ENCODE measurements at places on chromosomes 3 and 15.

DNA sequence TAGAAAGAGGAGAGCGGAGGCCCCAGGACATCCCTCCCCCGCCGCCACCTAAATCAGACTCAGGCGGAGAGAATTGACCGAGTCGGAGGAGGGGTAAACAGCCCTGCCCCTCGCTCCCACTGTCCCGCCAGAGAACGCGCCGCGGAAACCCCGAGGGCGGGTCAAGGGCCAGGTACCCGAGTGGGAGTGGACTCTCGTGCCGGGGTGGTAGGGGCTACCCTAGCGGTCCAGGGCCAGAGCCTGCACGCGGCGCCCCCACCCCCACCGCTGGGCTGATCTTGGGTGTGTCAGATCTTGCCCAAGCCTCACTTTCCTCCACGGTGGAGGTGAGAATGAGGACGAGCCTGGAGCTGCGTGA lies 19.0 kb downstream of the SPATA12 start:
- no peak for DNase-seq

- no peak for DNase-seq
Measured at GRCh38 chr3:125512135-125512920, 7.7 kb downstream of the SNX4 start.

DNA sequence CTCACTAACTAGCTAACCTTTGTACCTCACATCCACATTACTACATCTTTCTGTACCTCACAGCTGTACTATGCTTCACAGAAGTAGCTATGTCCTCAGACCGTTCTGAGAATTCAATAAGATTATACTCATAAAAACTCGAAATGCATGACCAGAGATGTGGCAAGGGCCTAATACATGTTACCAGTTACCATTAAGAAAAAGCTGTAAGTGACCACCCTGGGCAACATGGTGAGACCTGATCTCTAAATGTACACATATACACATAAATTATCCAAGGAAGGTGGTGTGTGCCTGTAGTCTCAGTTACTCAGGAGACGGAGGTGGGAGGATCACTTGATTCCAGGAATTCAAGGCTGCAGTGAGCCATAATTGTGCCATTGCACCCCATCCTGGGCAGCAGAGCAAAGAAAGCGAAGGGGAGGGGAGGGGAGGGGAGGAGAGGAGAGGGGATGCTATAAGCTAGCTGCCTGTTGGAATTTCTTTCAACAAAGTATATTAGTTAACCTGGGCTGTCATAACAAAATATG lies 482.6 kb upstream of the ZNF717 start:
- DNase-seq, result no peak

DNA sequence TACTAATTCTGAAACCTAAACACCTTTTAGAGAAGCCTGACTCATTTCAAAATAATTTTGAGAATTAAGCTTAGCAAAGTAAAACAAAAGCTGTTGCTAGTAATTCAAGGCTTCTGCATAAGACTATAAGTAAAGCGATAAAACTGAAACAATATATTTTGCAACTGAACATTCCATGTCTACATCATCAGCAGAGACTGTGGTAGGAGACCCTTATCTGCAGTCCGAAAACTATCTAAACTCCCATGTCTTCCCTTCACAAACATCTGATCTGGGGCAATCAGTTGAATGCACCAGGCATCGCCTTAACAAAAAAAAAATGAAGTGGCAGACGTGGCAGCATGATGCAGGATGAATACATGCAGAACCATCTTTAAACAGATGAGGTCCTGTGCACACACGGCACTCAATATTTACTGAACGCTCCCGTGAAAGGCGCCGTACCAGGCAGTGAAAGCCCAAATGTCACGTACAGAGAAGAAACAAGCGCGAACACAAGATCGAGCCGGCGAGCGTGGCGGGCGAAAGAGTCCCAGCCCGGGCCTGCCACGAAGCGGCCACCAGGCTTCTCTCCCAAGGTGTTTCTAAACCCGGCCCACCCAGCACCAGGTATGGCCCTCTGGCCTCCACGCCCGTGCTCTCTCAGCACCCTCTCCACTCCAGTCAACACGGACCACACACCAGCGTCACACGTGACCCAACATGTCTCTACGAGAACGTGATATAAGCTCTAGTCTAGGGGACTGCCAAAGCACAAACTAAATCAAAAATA lies 63.0 kb downstream of the CHSY1 start:
- no peak for DNase-seq

DNA sequence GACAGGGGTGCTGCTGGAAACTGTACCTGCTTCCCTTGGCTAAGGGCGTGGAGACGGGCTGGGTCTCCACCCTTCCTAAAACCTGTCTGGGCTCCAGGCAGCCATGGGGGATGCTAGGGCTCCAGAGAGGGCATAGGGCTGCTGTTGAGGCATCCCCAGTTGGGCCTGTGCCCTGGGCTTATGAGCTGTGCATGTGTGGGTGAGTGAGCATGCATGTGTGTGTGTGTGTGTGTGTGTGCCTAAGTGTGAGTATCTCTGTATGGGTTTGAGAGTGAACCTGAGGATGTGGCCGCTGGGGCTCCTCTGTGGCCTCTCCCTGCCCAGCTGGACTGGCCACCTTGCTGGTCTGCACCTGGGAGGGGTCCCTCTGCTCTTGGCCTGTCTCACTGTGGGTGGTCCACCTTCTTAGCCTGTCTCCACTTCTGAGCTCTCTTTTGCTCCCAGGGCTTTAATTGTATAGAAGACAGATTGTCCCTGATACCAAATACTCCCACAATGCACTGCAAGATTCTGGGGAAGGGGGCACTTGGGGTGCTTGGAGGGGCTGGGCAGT lies 11.9 kb upstream of the TMEM115 start:
- DNase-seq, result no peak

DNA sequence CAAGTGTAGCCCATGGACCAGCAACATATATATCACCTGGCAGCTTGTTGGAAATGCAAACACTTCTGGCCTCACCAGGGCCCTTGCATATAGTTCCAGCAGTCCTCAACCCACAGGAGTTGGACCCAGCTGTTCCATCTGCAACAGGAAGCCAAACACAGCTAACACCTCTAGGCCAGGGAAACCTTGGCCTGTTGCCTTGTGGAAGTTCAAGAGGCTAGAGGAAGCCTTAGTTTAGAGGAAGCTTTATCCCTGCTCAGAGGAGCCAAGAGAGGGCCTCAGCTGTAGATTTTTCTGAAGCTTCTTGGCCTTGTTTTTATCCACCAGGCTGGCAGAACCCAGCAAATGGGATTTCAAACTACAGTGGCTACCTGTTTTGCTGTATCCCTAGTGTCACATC lies 11.4 kb downstream of the FHIT start:
- DNase-seq, result peak; percentile 29

GRCh38 chr15:25712961-25713355 lies 150.2 kb downstream of the ATP10A start:
- no peak for DNase-seq

- no peak for DNase-seq
Measured at GRCh38 chr3:136778865-136779264, 26.7 kb upstream of the STAG1 start.

GRCh38 chr3:50227390-50228183 lies 8.4 kb upstream of the GNAI2 start:
- DNase-seq, result peak; percentile 80

GRCh38 chr3:73656241-73656890 lies 31.6 kb upstream of the PDZRN3 start:
- DNase-seq, result no peak

GRCh38 chr3:141556034-141556433 lies 69.2 kb downstream of the RASA2 start:
- DNase-seq, result no peak

- peak; percentile 62 for DNase-seq
Measured at GRCh38 chr15:101440846-101441590, 48.5 kb downstream of the PCSK6 start.

GRCh38 chr3:105850593-105850992 lies 18.2 kb downstream of the CBLB start:
- no peak for DNase-seq

- no peak for DNase-seq
Measured at GRCh38 chr15:65752151-65752700, 39.9 kb downstream of the DENND4A start.

- no peak for DNase-seq
Measured at GRCh38 chr3:172839679-172840078, 89.2 kb downstream of the ECT2 start.

DNA sequence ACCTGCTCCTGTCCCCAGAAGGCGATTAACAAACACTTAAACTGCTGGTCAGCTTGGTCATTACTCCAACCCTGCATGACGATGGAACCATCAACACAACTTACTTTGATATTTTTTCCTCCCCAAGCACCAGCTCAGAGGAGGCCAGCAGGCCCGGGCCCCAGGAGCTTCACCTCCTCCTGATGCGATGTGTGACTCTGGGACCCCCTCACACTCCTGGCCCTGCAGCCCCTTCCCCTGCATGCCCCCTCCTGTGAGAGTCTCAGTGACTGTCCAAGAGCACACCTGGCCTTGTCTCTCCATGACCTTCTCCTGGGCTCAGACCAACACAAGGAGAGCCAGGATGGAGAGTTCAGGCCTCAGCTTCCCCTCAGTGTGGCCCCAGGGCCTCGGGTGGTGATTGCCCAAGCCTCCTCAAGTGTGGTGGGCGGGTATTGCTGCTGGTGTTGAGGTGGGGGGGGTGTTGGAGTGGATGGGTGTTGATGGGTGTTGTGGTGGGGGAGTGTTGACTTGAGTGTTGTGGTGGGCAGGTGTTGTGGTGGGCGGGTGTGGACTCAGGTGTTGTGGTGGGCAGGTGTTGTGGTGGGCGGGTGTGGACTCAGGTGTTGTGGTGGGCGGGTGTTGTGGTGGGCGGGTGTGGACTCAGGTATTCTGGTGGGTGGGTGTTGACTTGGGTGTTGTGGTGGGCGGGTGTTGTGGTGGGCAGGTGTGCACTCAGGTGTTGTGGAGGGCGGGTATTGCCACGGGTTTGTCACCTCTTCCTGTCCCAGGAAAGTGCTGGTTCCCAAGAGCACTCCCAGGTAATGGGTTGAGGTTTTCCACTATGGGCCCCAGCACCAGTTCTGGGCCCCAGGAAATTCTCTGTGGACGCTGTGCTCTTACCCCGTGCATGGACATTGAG lies 68.1 kb downstream of the TFRC start:
- DNase-seq, result no peak

DNA sequence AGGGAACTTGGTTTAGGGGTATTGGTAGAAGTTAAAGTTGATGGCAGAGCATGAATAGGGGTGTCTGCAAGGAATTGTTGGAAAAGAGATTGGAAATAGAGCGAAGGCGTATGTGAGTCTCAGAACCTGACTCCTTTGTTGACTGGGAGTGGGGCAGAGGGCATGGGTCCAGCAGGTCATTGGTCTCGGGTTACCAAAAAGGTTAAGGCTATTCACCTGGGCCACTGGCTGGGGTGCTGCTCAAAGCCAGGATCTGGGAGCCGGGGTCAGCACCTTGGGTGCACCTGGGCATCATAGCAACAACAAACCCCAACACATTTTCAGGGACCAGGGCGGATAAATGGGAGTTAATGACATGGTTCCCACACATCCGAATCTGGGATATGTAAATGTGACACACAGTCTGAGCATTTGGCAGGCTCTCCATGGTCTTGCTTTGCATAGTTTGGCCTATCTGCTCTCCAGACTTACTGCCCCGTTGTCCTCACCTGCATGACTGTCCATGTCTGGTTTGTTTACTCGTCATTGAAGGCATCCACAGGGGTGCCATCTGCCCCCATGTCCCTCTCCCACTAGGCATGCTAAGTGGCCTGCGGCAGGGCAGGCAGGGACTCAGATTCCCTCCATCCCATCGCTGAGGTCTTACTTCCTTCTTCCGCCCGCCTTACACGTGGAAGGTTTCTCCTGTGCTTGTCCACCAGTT lies 10.1 kb downstream of the KLF13 start:
- DNase-seq, result no peak

DNA sequence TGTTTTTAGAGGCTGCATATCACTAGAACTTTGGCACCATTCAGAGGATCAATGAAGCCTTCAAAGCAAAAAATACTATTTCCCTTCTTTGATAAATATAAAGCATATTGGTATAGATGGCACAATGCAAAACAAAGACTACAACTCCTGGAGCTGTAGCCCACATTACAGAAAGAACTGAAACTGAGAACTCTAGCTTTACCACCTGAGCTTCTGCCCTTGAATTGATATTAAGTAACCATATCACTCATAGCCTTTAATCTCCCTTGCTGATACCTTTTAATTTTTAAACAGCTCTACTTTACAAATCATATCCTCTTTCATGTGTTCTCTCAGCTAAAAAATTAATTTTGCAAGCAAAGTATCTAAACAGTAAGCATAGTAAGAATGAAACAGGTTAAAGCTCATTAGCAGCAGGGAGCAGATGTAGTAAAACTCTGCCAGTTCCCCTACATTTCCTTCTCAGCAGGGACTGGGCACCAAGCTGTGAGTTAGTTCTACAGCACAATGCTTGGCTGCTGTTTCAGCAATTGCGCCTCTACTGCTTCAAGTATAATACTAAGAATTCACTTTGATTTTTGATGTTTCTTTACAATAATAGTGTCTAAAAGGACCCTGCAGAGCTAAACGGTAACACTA lies 97.9 kb upstream of the NANOGP8 start:
- no peak for DNase-seq

DNA sequence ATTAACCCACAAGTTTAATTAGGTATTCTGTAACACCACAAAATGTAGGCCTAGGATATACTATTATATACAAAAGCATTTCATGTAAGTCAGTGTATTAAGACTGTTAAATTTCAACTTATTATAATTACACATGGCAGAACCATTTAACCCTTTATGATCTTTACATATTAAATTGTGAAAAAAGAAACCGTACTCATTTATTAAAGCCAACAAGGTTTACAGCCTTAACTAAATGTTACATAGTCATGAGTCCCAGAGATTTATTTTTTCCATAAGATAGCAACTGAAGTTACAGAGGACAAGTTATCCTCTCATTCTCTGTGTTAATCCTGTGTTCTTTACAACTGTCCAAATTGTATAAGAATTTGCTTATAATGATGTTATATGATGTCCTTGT lies 615.8 kb upstream of the AGTR1 start:
- DNase-seq, result no peak

GRCh38 chr15:101052681-101053121 lies 133.5 kb downstream of the LRRK1 start:
- DNase-seq, result no peak

GRCh38 chr3:112136959-112137693 lies 4.1 kb upstream of the GCSAM start:
- peak; percentile 71 for DNase-seq

DNA sequence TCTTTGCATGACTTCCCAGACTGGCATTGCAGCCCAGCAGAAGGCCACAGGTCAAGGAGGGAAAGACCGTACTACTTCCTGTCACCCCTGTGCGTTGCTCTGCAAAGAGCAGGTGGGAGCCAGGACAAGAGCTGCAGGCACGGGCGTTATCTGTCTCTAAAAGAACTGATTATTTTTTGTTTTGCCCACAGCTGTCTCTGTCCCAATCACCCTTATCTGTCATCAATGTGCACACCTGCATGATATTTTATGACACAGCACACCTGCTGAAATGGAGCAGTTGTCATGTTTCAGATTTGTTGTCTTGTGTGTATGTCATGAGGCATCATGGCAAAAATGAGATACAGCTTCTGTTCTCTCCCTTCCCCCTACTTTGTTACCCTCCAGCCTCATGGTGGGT lies 58.8 kb downstream of the SLCO3A1 start:
- no peak for DNase-seq

All from T47D (cell line).